Dermis microvascular lymphatic vessel endothelial cell (primary cell): ENCODE measurements at places on chromosomes 3 and 15. TPM values are rescaled to one million over a fixed set of nuclear protein-coding genes. Genes with fewer than 3 reads are reported as not detected.

CHRNA7 gene
- 0.38 and 0.64 TPM in 2 replicates for total RNA-seq

GP9 gene
- not detected in 2 replicates for total RNA-seq

MESP2 gene
- total RNA-seq: not detected in 2 replicates

FEZF2 gene
- total RNA-seq: not detected in 2 replicates

LYZL4 gene
- not detected in 2 replicates for total RNA-seq

ZPLD1 gene
- total RNA-seq: not detected in 2 replicates

C15orf40 gene
- 10.1 and 12.6 TPM in 2 replicates for total RNA-seq

GOLGA6L10 gene
- total RNA-seq: under 0.01 and 0.51 TPM in 2 replicates

CIDEC gene
- not detected in 2 replicates for total RNA-seq

GPR27 gene
- total RNA-seq: not detected in 2 replicates

ASB14 gene
- not detected in 2 replicates for total RNA-seq

ULK4 gene
- 5.8 and 7.2 TPM in 2 replicates for total RNA-seq

TRIM42 gene
- total RNA-seq: not detected in 2 replicates

ISLR gene
- total RNA-seq: 0.13 TPM in 1 of 2 replicates, not detected in the other

PLCD1 gene
- 13.2 and 13.7 TPM in 2 replicates for total RNA-seq

C3orf49 gene
- total RNA-seq: not detected in 2 replicates

OSBPL10 gene
- 8.0 and 14.0 TPM in 2 replicates for total RNA-seq

CFAP100 gene
- not detected in 2 replicates for total RNA-seq

SLC28A2 gene
- not detected in 2 replicates for total RNA-seq

SKOR1 gene
- total RNA-seq: under 0.01 TPM in 2 replicates

C15orf62 gene
- total RNA-seq: 0.13 and 0.39 TPM in 2 replicates

SLITRK3 gene
- total RNA-seq: not detected in 2 replicates

CLRN1 gene
- total RNA-seq: not detected in 2 replicates

CLDN1 gene
- total RNA-seq: 0.13 and 0.63 TPM in 2 replicates

C3orf70 gene
- total RNA-seq: 3.5 and 4.2 TPM in 2 replicates

MFN1 gene
- total RNA-seq: 35.4 and 35.9 TPM in 2 replicates

NCKIPSD gene
- total RNA-seq: 4.6 and 5.9 TPM in 2 replicates

EIF4E3 gene
- total RNA-seq: 1.5 and 3.3 TPM in 2 replicates

HHLA2 gene
- not detected in 2 replicates for total RNA-seq

CPEB1 gene
- not detected in 2 replicates for total RNA-seq

FETUB gene
- total RNA-seq: not detected in 2 replicates

CCR2 gene
- total RNA-seq: not detected in 2 replicates

SYNPR gene
- not detected in 2 replicates for total RNA-seq

TIGIT gene
- not detected in 2 replicates for total RNA-seq

IGF2BP2 gene
- total RNA-seq: 26.8 and 33.6 TPM in 2 replicates

MAGI1 gene
- total RNA-seq: 49.0 and 80.4 TPM in 2 replicates

PLD1 gene
- total RNA-seq: 62.2 and 89.2 TPM in 2 replicates

CHRM5 gene
- under 0.01 and 0.13 TPM in 2 replicates for total RNA-seq

CNTN3 gene
- total RNA-seq: not detected in 2 replicates

PIF1 gene
- total RNA-seq: 4.4 and 9.0 TPM in 2 replicates

FHIT gene
- 0.51 and 2.0 TPM in 2 replicates for total RNA-seq

STRIT1 gene
- not detected in 2 replicates for total RNA-seq

STRA6 gene
- total RNA-seq: under 0.01 TPM in 1 of 2 replicates, not detected in the other
